Stimulated activated CD8-positive, alpha-beta memory T cell treated with anti-CD3 and anti-CD28 coated beads, Interleukin-4, amount 100 ng/mL, for 24 hours (primary cell): ENCODE measurements at places on chromosomes 12 and 14.

- DNase-seq: no peak
Observed at GRCh38 chr14:61149896-61150295, 131.2 kb downstream of the TMEM30B start.

GRCh38 chr12:32891526-32891925 is 5.1 kb downstream of the PKP2 start:
- DNase-seq: no peak

DNA sequence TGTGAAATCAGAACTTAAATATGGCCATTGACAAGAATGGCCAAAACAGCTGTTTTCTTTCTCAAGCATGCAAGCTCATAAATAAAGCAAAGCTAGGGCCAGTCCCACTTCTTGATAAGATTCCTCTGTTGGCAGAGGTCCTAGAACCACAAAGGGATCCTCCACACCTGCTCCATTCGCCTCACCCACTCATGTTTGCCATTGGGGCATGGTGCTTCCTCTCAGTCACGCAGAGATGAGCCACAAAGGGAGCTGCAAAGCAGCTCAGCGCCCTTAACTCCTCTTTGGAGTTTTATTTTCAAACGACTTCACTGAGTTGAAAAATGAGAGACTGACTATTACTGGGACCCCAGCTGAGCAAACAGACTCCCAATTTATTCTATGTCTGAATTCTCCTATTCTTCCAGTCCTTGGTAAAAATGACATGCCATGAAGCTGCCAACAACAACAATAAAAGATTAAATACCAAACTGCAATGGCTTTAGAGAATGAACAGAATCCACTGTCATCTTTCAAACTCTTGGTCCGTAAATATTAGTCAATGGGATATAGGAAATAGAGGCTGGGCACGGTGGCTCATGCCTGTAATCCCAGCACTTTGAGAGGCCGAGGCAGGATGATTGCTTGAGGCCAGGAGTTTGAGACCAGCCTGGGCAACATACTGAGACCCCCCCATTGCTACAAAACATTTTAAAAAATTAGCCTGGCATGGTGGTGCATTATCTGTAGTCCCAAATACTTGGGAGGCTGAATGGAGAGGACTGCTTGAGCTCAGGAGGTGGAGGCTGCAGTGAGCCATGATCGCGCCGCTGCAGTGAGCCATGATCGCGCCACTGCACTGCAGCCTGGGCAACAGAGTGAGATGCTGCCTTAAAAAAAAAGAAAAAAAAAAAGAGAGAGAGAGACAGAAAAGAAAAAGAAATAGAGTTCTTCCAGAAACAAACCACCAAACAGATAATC is 16.4 kb downstream of the MANSC1 start:
- no peak for DNase-seq

GRCh38 chr12:6903722-6904121 is 900 bp upstream of the LRRC23 start:
- no peak for DNase-seq

DNA sequence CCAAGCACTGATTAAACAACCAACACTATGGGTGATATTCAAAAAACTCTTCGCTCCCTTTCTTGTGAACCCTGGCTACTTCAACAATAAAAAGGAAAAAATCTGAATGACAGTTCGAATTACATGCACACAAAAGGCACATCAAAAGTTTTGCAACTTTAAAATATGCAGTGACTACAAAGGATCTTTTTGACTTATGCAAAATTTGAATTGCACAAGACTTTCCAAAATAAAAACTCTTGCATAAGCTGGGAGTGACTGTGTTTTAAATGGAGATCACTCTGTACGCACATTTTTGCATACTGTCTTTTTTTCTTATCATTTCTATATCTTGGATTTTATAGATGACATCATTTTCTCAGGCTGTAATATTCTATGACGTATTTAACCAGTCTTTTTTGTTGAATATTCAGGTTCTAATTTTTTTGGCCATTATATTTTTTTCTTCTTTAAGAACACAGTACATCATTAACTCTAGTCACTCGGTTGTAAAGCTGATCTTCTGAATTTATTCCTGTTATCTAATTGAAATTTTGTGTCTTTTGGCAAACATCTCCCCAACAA is 667.6 kb upstream of the TBX3 start:
- DNase-seq: no peak

DNA sequence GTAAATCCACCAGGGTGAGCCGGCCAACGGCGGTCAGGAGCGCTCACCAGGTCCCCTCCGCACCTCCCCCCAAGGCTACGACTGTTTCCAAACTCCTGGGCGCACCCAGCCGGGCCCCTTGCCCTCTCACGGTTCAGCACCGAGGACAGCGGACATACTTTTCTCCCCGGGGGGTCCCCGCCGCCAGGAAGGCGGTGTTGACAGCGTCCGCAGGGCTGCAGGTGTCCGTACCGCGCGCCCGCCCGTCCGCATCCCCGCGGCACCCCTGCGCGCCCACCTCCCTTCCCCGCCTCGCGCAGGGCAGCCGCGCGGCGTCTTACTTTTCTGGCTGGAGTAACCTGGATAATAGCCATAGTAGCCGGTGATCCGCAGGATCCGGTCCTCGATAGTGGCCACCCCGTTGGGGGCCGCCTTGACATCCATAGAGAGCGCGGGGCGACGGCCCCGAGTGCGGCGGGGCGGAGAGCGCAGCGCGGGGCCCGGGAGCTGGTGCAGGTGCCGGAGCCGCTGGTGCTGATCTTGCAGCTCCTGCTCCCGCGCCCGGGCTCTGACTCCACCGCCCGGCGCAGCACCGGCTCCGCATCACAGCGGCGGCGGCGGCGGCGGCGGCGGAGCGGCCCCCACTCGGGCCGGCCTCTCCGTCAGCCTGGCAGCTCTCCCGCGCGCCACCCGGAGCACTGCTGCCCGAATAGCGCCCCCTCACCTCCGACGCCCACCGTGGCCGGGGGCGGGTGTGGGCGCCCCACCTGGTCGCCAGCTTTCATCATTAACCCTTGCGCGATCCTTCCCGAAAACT is at the start of gene SLC35F4:
Gene SLC35F4, minus strand, starts transcription at position 690 of the 796 bp plus-strand sequence.
- DNase-seq: no peak

GRCh38 chr12:60935981-60936761 is 1324.0 kb upstream of the USP15 start:
- DNase-seq: no peak
